ENCODE measurements at places on chromosomes 4 and X.

DNA sequence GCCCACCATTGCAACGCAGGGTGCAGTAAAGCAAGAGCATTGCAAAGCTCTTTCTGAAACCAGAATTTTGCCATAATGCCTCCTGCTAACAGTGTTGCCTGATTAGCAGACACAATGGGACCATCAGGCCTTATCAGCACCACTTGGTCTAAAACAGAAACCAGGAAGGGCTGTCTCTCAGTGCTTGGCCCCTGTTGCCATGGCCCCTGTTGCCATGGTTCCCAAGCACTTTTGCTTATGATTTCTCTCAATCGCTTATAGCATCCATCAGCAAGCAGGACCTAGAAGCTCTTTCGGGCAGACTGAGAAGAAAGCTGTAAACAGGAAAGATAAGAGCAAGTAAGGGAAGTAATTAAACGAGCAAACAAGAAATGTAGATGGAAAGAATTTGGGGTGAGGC lies 36.8 kb downstream of the RTL5 start:
- DNase-seq = no peak

DNA sequence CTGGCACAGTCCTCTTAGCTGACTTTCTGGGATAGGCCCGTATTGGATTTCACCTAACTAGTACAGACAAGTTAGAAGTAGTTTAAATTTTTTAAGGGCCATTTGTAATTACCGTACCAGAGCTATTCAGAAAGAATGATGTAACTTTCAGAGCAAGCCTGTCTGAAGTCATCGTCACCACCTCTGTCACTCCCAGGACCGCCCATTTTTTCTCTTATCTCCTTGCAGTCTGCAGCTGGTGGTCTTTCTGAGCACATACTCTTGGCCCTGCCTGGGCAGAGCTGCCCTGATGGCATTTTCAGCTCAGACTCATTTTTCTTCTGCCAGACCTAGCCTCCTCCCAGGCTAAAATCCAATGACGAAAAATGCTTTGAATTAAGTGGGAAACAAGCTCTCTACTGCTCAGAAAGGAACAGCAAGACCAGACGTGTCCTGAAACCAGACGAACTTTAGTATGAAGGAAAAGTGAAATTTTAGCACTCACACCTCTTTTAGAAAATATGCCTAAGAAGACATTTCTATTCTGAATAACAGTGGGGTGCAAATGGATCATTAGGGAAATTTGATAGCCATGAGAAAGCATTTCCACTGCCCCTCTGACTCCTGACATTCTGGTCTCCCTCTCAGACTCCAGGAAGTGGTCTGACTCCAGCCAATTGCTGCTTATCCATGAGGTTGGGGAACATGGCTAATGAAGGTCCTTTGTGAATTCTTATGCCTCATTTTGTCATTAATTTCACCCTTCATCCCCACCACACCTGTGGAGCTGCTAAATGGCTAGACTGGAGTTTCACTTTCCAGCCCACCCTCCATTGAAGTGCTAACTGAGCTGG lies 162.4 kb upstream of the GYPA start:
- no peak for DNase-seq

GRCh38 chr4:6907658-6908191 lies 1.9 kb upstream of the TBC1D14 start:
- no peak for DNase-seq

GRCh38 chr4:10085828-10086505 lies 30.6 kb downstream of the WDR1 start:
- no peak for DNase-seq

- no peak for DNase-seq
Measured at GRCh38 chr4:1250527-1250812, 1.5 kb upstream of the CTBP1 start.

DNA sequence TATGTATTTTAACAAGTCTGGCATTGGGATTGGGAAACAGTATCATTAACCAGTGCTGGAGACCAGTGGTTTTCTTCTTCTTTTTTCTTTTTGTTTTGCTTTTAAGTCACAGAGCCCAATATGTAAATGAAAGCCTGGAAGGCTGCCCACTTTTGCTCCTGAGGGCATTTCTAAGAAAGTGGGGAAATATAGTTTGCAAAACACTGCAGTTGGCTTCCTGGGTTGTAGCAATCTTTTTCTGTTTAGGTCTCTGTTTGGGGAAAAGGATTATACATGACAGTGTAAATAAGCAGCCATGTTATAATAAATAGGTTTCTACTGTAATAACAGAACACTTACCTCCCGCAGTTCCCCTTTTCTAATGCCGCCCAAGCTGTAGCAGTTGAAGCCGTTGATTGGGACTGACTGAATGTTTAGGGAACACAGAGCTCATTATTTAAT lies 105.5 kb downstream of the TMEM164 start:
- DNase-seq = peak; percentile 28

DNA sequence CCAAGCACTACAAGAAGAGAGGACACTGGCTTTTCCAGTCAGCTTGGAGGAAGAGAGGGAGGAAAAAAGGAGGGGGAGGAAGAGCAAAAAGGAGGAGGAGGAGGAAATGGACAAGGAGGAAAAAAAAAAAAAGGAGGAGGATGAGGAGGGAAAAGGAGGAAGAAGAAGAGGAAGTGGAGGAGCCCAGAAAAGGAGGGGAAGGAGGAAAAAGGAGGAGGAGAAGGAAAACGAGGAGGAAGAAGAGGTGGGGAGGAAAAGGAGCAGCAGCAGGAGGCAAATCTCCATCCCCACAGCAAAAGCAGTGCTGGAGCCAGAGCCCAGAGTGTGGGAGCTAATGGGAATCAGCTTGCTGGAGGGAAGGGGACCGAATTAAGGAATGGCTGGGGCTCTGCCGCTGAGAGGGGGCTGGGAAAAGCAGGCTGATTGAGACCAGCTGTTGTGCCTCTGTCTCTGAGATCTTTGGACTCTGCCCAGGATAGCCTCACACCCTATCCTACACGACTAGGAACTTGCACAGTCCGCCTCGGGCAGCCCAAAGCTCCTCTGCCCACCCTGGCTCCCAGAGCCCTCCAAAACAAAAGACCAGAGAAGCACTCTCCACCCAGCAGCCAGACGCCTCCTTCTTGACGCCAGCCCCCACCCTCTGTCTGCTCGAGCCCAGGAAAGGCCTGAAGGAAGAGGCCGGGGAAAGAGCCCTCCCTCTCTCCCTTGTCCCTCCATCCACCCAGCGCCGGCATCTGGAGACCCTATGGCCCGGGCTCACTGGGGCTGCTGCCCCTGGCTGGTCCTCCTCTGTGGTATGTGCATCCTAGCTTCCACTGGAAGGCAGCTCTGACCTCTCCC lies at the start of gene XPNPEP2:
Gene XPNPEP2 (plus strand): TSS at position 514 of the 843 bp plus-strand sequence. CDS start 235 bp downstream, at position 749.
- DNase-seq = no peak

GRCh38 chr4:71402616-71403015 lies 63.8 kb downstream of the SLC4A4 start:
- no peak for DNase-seq

DNA sequence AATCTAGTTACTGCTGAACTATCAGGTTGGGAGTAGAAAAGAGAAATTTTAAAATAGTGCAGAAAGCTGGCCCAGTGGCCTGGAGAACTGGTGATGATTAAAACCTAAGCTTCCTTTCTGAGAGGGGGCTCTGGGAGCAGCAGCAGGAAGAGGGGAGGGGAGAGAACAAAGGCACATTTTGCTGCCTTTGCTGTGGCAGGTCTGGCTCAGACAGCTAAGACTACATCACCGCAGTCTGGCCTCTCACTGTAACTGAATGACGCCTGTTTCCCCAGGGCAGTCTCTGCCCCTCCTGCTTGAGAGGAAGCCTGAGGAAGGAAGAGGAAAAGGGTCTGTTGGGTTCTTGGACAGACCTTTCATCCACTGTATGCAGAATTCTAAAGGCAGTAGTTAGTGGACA lies 148.5 kb downstream of the FRAS1 start:
- no peak for DNase-seq

DNA sequence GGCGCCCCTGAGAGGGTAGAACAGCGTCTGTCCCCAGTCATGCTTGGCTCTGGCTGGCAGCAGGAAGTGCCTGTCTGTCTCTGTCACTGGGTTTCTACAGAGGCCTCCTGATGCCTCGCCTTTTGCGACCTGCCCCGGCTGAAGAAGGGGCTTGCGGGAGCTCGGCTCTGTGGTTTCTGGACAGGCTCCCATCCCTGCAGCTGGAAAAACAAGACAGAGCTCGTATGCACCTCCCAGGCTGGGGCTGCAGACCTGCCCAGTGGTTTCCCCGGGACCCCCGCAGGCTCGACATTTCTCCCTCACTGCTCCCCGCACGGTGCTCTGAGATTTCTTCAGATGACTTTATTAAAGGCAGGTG lies 57.0 kb upstream of the SORCS2 start:
- DNase-seq = no peak

- DNase-seq = no peak
Measured at GRCh38 chrX:2266445-2267349, 234.1 kb downstream of the DHRSX start.

DNA sequence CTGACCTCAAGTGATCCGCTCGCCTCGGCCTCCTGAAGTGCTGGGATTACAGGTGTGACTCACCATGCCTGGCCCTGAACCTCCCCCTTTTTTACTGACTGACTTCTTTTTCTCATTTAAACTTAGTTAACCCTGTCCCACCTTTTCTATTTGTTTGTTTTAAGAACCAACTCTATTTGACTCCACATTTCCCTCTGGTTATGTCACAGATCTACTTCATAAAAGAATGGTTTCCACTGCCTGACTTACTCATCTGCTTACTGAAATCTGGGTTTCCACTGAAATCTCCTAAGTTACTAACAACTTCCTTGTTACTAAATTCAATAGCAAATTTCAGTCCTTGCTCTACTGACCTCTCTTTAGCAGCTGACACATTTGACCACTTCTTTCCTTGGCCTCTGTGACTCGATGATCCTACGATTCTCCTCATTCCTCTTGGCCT lies 28.0 kb upstream of the NSUN7 start:
- no peak for DNase-seq

GRCh38 chr4:127685292-127685691 lies 44.9 kb upstream of the SLC25A31 start:
- DNase-seq = no peak

DNA sequence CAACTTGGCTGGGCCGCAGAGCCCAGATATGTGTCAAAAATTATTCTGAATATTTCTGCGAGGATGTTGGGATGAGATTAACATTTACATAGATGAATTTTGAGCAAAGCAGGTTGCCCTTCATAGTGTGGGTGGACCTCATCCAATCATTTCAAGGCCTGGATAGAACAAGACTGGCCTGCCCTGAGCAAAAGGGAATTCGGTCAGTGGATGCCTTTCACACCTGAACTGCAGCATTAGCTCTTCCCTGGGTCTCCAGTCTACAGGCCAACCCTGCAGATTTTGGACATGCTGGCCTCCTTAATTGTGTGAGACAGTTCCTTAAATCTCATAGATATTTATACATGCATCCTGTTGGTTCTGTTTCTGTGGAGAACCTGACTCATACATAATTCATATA lies 32.4 kb upstream of the SLC10A4 start:
- DNase-seq = no peak

- no peak for DNase-seq
Measured at GRCh38 chr4:175070444-175070843, 152.3 kb downstream of the ADAM29 start.

- DNase-seq = no peak
Measured at GRCh38 chr4:155946486-155946885, 7.2 kb downstream of the CTSO start.

DNA sequence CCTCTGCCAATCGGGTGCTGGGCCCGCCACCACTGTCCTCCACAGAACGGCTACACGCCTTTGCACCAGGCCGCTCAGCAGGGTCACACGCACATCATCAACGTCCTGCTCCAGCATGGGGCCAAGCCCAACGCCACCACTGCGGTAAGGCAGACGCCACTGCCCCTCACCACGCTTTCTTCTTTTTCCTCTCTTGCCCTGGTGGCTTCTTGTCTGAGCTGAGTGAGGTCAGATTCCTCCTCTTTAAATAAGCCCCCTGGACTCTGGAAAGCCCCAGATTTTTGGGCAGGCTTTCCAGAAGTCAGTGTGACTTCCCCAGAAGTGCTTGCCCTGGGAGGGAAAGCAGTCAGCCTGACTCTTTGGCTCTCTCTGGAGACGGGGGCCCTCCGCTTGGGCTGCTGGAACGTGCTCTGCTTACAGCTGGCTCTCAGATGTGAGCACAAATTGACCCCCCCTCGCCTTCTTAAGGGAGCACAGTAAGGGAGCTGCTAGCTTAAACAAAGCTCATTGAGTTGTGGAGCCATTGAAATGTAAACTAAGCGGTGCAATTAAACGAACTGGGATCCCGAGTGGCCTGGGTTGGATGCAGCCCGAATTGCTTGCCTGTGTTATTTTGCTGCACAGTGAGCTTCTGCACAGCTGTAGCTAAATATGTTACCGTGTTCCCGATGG lies 243.1 kb downstream of the ANK2 start:
- DNase-seq = peak; percentile 16

DNA sequence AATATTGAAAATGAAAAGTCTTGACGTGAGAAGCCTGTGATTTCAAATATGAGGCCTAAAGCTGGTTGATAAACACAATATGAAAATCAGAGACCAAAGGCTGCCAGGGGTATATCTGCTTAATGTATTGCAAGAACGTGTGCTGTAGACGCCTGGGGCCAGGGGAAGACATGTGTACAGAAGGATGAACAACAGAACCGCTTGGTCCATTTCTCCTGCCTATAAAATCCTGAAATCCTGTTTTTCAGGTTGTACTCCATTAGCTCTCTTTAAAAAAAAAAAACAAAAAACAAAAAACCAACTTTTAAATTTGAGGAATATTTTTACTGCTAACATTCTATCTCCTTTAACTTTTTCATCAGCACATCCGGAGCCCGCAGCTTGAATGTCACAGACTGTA lies 109.2 kb downstream of the STOX2 start:
- DNase-seq = no peak

DNA sequence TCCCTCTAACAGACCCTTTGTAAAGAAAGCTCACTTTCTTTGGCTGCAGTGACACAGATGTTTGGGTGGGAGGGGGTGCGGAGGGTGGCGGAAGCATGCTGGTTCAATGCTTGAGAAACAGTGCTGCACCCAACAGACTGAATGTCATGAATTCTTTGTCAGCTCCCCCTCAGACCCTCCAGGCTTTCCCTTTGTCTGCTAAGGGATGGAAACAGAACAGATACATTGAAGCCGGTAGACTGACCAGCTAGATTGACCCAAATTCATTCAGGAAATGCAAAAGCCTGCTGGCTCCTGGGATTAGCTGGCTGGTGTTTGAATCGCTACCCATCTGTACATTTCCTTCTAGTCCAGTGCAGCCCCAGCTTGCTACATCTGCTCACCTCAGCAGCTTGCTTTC lies 90.8 kb upstream of the PAK3 start:
- no peak for DNase-seq

DNA sequence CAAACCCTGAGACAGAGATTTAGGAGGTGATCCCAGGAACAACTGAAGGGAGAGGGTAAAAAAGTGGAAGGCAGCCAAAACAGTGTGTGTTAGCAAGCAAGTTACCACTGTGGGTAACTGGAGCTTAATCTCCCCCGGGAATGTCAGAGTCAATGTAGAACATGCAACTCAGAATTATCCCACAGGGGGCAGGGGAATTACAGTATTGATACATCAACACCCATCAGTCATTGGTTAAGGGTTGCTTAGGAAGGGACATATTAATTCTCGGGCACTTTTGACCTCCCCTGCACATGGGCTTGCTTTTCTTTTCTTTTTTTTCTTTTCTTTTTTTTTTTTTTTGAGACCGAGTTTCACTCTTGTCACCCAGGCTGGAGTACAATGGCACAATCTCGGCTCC lies 29.3 kb downstream of the CXorf58 start:
- DNase-seq = no peak

- DNase-seq = no peak
Measured at GRCh38 chr4:47002580-47002979, 9.2 kb upstream of the GABRA4 start.

GRCh38 chr4:15793506-15794363 lies 15.6 kb downstream of the CD38 start:
- no peak for DNase-seq

Data from NCI-H2081 treated with DMSO at 0.1 percent for 48 hours (cell line).